ENCODE measurements at places on chromosomes 1 and 21. TPM values are rescaled to one million over a fixed set of nuclear protein-coding genes. Genes with fewer than 3 reads are reported as not detected.
A peak's percentile ranks its signal among the peaks of the same experiment; 100 is the strongest.

GRCh38 chr1:155622191-155622590, 12.2 kb downstream of the MSTO1 start:
- DNase-seq: no peak

DNA sequence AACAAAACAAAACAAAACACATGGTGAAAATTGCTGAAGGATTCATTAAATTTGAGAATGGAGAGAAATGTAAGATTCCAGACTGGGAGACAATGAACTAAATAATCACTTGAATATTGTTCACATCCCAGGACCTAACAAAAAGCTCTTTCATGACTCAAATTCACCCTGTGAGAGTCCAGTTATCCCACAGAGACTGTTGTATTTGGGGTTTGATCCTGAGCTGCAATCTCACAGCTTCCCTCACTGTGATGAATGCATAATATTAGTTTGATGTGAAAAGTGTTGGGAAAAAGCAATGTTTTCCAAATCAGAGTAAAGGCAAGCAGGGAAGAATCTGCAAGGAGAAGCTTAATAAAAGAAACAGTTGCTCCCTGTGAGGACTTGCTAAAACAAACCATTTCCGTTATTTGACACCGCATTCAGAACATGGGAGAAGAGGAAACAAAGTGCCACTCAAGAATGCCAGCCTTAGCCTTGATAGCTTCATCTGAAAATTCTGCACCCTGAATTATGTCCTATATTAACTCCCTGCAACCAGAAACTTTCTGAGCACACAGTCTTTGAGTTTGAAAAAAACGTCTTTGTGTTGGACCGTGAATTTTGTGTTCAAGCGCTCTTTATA, 208.8 kb downstream of the DAB1 start:
- no peak for DNase-seq

GRCh38 chr1:220791285-220791684, 4.6 kb downstream of the MTARC1 start:
- no peak for DNase-seq

- no peak for DNase-seq
Observed at GRCh38 chr1:24793447-24794129, 48.3 kb downstream of the CLIC4 start.

Gene TCHHL1
- not detected for total RNA-seq

Gene TCEA3
- 3.7 TPM for total RNA-seq

DNA sequence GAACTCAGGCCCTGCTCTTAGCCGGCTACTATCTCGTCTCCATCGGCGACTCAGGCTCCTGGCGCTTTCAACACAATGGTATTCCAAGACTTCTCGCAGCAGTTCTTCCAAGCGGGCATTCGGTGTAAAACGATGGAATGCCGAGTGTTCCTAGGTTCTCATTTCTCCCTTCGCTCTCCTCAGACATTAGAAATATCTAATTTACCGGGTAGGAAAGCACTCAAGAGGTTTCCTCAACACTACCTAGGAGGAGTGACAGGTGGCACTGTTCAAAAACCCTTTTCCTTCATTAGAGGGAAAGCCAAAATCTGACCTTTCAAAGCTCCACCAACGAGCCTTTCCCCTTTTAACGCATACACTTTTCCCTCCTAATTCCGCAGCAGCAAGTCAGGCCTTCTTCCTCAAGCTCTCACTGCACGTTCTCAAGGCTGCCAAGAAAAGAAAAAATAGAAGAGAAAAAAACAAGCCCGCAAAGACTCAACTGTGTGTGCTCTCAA, 601 bp downstream of the UBE2G2 start:
- peak; percentile 29 for DNase-seq

Gene NR5A2
- total RNA-seq: 0.91 TPM

GRCh38 chr1:214518361-214518760, 33.0 kb downstream of the PTPN14 start:
- DNase-seq: no peak

- DNase-seq: no peak
Observed at GRCh38 chr1:153394391-153394790, 3.5 kb upstream of the S100A8 start.

- no peak for DNase-seq
Observed at GRCh38 chr1:187471555-187471954, 642.8 kb downstream of the PLA2G4A start.

Gene LAMB3
- 70.2 TPM for total RNA-seq

Gene RPTN
- not detected for total RNA-seq

GRCh38 chr1:19169642-19170041, 40.4 kb downstream of the UBR4 start:
- no peak for DNase-seq

GRCh38 chr1:153679337-153680119, 1.0 kb downstream of the NPR1 start:
- no peak for DNase-seq

GRCh38 chr1:87279536-87279875, 49.2 kb upstream of the LMO4 start:
- DNase-seq: no peak

Gene RNF207
- total RNA-seq: 61.2 TPM

Gene GBP4
- total RNA-seq: 0.05 TPM

Gene KCNE1
- not detected for total RNA-seq

GRCh38 chr1:183871142-183871541, 66.2 kb downstream of the RGL1 start:
- peak; percentile 12 for DNase-seq

GRCh38 chr21:42609811-42610210, 43.6 kb upstream of the PDE9A start:
- DNase-seq: no peak
